ENCODE measurements at places on chromosomes 13 and 19. TPM values are rescaled to one million over a fixed set of nuclear protein-coding genes. Genes with fewer than 3 reads are reported as not detected.

Gene CAPNS1
- total RNA-seq = 255 TPM

DNA sequence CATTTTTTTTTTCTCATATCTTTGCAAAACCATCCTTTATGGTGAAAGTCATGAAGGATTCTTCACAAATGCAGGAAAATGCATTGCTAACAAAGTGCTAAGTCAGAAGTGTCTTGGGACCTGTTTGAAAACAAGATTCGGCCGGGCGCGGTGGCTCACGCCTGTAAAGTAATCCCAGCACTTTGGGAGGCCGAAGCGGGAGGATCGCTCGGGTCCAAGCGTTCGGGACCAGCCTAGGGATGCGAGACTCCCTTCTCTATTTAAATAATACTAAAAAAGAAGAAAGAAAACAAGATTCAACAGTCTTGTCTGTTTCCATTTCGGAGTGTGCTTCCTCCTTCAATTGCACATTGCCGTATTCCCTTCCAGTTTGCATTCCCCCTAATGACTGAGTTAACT lies 819 bp downstream of the EID2B start:
- DNase-seq = no peak

GRCh38 chr13:109002934-109003333 lies 373.5 kb downstream of the MYO16 start:
- DNase-seq = no peak

Gene ELF1
- 188 TPM for total RNA-seq

Gene PPP1R13L
- total RNA-seq = 10.3 TPM

Gene SULT2A1
- total RNA-seq = not detected

DNA sequence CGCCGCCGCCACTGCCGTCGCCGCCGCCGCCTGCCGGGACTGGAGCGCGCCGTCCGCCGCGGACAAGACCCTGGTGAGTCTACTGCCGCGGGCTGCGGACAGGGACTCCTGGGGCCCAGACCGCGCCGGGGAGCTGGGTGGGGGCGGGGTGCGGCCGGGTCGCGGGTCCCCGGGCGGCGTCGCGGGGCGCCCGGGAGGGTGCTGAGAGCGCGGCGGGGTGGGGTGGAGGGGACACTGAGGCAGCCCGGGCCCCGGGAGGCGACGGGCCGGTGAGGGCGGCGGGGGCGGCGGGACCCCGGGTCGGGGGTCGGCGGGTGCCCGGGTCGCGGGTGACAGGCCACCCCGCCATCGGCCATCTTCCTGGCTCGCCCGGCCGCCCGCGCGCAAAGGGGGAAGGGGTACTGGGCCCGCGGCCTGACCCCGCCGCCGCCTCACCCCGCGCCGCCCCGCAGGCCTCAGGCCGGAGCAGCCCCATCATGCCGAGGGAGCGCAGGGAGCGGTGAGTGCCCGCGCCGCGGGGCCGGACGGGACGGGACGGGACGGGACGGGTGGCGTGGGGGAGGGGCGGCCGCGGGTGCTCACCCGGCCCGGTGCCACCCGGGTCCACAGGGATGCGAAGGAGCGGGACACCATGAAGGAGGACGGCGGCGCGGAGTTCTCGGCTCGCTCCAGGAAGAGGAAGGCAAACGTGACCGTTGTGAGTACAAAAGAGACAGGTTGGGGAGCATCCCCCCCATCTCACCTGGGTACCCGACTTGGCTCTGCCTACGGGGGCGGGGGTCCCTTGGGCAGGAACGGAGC lies 489 bp downstream of the CCNE1 start:
- no peak for DNase-seq

Measured in CD4-positive, alpha-beta memory T cell (primary cell).